ENCODE measurements at places on chromosomes 3 and 15.

DNA sequence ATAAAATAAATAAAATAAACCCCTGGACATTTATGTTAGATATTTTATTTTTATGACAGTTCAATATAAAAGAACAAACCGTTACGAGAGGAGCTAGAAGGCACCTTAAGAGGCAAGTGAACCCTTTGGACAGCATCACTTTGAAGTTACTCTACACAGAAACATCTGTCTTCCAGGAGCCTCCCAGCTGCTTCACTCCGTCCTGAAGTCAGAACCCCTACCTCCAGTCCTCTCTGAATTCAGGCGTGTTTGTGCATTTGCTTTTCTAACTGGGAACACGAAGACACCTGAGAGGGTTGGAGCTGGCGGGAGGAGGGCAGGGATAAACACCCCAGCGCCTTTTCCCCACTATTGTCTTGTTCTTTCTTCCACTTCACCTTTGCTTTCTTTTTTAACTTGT is 46.2 kb downstream of the CMTM7 start:
- no peak for DNase-seq

DNA sequence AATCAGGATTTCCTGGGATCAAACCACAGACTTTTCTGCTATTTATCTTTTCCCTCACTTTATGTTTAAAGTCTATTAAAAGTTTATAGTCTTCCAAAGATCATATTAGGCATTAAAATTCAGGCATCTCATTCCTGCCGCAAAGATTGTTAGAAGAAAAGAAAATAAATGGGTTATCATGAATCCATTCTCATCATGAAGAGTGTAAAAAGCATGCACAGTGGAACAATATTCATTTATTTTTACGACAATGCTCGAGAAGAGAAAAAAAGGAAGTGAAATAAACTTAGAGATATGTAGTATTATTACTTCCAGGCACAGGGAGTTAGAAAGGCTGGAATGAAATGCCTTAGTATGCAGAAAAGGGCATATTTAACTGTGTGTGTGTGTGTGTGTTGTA is 213.7 kb upstream of the PLSCR5 start:
- DNase-seq, result no peak

DNA sequence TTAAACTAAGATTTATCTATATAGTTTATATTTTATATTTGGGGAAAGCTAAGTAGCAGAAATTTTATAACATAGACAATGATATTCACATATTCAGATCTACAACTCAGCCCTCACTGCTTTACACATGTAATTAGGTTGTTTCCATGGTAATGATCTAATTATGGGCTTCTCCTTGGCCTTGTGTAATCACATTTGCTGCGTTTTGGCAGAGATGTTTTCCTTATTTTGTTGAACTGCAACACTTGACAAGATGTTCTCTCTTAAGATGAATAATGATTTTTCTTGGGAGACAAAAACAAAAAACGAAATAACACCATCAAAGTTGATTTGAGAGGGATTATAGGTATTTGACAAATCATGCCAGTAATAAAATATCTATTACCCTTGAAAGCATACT is 635.6 kb upstream of the TBL1XR1 start:
- DNase-seq, result no peak

GRCh38 chr15:63605036-63605435 is 7.8 kb downstream of the FBXL22 start:
- DNase-seq, result no peak
